ENCODE measurements at places on chromosomes 4 and X. TPM values are rescaled to one million over a fixed set of nuclear protein-coding genes. Genes with fewer than 3 reads are reported as not detected.

DNA sequence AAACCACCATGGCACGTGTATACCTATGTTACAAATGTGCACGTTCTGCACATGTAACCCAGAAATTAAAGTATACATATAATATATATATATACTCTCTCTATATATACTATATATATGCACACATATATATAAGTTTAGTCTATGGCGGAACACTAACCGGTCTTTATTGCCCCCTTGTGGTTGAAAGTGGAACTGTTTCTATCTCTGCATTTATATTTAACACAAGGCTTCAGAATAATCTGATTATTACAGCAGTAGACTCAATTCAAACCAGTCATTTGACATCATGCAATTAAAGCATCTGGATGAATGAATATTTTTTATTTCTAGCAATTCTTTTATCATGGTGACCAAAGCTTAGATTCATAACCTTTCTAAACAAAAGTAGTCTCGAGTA, 14.6 kb downstream of the RAB9B start:
- peak; percentile 24 for DNase-seq

- DNase-seq: peak; percentile 97
Observed at GRCh38 chr4:56757821-56758411, 63.6 kb downstream of the SPINK2 start.

GRCh38 chr4:51884606-51885005, 41.7 kb downstream of the DCUN1D4 start:
- DNase-seq: no peak

- DNase-seq: no peak
Observed at GRCh38 chrX:63424063-63424462, 72.9 kb upstream of the SPIN4 start.

Gene HTR2C
- polyA plus RNA-seq: not detected

Gene FGFR3
- 0.10 TPM for polyA plus RNA-seq

Gene STOX2
- not detected for polyA plus RNA-seq

Gene GASK1B
- 5.3 TPM for polyA plus RNA-seq

Gene FOXR2
- polyA plus RNA-seq: not detected
